ENCODE measurements at places on chromosomes 7 and 10.

- no peak for DNase-seq
Observed at GRCh38 chr7:73864981-73865711, 4.2 kb downstream of the TMEM270 start.

DNA sequence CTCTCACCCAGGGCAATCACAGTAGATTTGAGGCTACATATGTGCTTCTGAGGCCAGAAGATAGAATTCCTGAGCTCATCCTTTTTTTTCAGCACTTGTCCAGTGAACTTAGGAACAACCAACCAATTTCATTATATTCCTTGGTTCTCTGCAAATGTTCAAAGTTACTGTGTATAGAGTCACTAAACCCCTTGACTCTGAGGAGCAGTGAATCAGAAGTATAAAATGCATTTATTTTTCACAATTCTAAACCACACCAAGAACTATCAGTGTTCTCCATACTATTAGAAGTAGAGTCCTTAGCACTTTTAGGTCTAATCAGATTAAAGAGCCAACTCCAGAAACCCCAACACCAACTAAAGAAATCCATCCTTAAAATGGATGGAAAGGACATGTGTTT is 19.6 kb upstream of the PAPSS2 start:
- DNase-seq = no peak

DNA sequence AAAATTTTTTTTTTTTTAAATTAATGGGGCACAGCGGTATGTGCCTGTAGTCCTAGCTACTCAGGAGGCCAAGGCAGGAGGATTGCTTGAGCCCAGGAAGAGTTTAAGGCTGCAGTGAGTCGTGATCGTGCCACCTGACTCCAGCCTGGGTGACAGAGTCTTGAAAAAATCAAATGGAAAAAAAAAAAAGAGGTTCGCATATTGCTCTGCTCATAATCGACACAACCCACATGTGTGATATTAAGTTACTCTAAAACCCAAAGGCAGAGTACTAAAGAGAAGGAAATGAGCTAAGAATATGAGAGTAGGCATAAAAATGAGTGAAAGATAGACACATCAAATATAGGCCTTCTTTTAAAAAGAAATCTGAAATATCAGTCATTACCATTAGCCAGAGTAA is 66.3 kb downstream of the IGF2BP3 start:
- no peak for DNase-seq

GRCh38 chr10:63591600-63592379 is 70.6 kb downstream of the REEP3 start:
- DNase-seq = no peak

GRCh38 chr10:61653699-61654098 is 9.0 kb upstream of the CABCOCO1 start:
- no peak for DNase-seq

DNA sequence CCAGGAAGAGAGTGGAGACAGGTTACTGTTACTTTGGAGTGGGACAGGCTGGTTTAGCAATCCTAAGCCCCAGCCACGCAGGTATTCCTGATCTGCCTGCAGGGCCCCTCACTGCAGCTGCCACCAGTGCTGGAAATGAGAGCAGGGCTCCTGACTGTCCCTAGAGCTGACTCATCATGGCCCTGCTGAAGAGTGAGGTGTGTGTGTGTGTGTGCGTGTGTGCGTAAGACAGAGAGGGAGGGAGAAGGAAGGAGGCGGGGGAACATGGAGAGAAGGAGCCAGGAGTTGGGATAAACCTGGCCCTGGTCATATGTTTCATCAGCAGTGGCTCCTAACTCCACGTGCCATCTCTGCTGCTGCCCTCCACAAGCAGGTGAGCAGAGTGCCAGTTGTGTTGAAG is 3.6 kb downstream of the FOXI2 start:
- no peak for DNase-seq

DNA sequence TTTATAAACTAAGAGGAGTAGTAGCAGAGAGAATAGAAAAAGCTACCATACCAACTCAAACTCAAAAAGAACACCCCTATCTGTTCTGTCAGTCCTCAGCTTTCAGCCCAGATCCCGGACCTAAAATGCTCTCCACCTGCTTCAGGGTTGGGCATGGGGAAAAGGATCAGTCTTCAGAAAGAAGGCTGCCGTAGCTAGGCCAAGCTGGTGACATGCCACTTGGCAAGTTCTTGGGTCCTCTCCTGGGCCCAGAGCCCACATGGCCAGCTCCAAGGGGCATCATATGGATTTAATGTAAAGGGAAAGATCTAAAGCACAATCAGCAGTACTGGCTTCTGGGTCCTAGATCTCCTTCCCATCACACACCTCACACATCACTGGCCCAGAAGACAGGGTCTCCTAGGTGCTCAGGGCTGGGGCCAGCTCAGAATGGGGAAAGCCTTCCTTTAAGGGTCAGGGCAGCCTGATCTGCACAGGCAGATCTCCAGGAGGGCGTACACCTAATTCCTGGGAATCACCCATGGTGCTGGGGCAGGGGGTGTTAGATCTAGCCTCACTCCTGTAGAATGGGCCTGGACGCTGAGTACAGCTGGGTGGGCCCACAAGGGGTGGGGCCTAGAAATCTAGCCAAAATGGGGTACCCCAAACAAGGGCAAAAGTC is 2.5 kb downstream of the VAX1 start:
- no peak for DNase-seq

GRCh38 chr7:151195616-151196450 is 8.8 kb upstream of the ASB10 start:
- DNase-seq = no peak

GRCh38 chr10:100625816-100626215 is 90.1 kb downstream of the HIF1AN start:
- no peak for DNase-seq
